Kasumi-1 (cell line): ENCODE measurements at places on chromosomes 3 and 15.

GRCh38 chr15:26449291-26449690 is 323.6 kb downstream of the GABRB3 start:
- DNase-seq = no peak

DNA sequence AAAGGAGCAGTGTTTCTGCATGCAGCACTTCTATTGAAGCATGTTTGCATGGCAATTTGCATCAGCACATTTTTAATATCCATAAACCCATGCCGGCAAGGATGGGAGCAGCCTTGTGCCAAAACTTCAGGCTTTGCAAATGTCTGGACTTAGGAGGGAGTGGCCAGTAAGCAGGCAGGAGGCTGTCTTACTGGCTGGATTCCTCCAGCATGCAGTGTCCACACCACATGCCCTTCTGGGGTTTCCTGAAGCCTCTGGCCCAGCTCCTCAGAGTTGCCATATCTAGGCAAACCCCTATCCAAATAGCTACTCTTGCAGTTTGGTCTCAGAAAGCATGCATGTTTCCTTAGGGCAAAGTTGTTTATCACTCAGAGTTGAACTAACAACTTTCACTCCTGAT is 139.1 kb upstream of the MRPS22 start:
- no peak for DNase-seq

DNA sequence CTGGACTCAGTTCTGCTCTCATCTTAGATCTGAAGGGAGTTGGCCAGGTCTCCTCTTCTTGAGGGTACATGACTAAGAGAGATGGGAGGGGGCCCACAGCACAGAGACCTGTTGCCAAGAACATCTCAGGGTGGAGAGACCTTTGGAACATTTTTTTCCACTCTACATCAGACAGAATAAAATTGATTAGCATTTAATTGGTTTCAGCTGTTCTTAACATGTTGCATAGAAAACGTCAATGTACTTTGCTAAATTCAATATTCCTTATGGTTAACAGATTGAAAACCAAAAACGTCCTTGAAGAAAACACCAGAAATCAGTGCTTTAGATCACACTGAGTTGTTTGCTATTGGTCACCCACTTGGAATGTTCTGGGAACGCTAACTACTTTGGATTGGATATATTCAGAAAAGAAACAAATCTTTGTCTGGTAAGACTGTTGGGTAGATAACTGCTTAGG is 36.4 kb upstream of the FSTL1 start:
- DNase-seq = no peak

DNA sequence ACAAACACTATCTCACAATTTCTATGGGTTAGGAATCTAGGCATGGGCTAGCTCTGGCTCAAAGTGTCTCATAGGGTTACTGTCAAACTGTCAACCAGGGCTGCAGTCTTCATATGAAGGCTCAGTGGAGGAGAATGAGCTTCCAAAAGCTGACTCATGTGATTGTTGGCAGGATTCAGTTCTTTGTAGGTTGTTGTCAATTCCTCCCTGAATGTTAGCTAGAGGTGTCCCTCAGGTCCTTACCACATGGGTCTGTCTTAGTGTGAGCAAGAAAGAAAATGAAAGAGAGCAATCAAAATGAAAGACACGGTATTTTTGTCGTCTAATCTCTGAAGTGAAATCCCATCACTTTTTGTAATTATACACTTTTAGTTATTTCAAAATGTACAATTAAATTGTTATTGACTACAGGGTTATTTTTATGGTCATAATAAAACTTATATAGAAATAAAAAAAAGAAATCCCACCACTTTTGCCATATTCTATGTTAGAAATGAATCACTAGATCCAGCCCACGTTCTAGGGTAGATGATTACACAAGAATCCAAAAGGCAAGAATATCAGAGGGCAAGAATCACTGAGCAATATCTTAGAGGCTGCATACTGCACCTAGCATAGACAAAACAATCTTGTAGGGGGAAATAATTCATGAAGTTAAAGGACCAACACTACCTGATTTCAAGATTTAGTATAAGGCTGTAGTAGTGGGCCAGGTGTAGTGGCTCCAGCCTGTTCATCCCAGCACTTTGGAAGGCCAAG is 8.4 kb downstream of the ACSBG1 start:
- DNase-seq = no peak

- no peak for DNase-seq
Measured at GRCh38 chr15:67641453-67641852, 99.0 kb downstream of the MAP2K5 start.

GRCh38 chr15:38002883-38003477 is 68.5 kb downstream of the TMCO5A start:
- DNase-seq = peak; percentile 21

GRCh38 chr3:101574388-101575112 is 570 bp downstream of the PCNP start:
- peak; percentile 46 for DNase-seq

GRCh38 chr15:30923429-30923828 is 19.7 kb downstream of the FAN1 start:
- no peak for DNase-seq

DNA sequence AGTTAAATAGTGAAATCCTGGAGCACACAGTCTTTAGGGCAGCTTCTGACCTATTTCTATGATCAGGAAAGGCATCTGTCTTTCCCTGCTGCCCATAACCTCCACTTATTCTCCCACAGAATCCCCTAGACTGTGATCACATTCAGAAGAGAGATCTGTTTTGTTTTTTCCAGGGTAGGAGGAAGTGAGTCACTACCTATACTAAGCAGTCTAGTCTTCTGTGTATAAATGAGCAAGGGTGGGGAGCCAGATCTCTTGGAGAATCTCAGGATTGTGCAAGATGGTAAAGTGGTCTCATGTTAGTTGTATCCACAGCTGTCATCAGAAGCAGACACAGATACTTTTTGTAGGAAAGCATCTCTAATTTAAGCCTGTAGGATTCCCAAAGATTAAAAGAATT is 11.8 kb upstream of the FBXO22 start:
- DNase-seq = peak; percentile 54

- DNase-seq = no peak
Measured at GRCh38 chr15:69748576-69749185, 296.1 kb downstream of the RPLP1 start.

DNA sequence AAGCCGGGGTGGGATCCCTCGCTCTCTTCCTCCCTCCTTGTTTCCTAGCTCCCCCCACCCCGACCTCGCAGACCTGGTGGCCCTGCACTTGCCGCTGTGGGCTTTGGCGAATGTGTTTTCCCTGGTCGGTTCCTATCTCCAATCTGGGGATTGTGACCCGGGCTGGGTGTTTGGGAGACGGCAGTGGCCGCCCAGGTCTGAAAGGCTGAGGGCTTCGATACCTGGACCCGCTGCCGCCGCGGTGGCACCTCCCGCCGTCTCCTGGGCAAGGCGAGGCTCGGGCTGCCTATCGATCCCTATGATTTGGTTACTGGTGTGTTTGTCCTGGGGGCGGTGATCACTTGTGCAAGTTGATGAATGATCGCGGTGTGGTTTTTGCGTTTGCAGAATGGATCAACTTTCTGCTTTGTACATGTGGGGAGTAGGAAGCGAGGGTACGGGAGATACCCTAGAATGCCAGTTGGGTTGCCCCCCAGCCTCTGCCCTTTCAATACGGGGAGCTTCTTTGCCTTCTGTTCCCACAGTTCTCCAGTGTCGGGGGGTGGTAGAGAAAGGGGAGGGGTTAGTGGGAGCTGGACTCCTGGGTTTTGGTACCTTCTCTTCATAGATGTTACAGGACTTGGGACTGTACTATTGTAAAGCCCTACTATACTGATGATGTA is 3.0 kb downstream of the BBX start:
- peak; percentile 29 for DNase-seq

GRCh38 chr3:52322466-52322865 is 6.3 kb downstream of the DNAH1 start:
- no peak for DNase-seq

- DNase-seq = no peak
Measured at GRCh38 chr3:9198261-9198660, 51.2 kb downstream of the SRGAP3 start.

GRCh38 chr3:71857956-71858355 is 73.0 kb upstream of the PROK2 start:
- no peak for DNase-seq

GRCh38 chr3:120780977-120781376 is 38.4 kb downstream of the GTF2E1 start:
- no peak for DNase-seq

- no peak for DNase-seq
Measured at GRCh38 chr15:62691008-62691407, 351.5 kb upstream of the TPM1 start.

- no peak for DNase-seq
Measured at GRCh38 chr3:124966521-124967445, 32.2 kb upstream of the MUC13 start.

- DNase-seq = no peak
Measured at GRCh38 chr3:9781978-9782603, 10.2 kb downstream of the TADA3 start.

- DNase-seq = no peak
Measured at GRCh38 chr3:139552632-139553365, 13.3 kb upstream of the RBP1 start.

DNA sequence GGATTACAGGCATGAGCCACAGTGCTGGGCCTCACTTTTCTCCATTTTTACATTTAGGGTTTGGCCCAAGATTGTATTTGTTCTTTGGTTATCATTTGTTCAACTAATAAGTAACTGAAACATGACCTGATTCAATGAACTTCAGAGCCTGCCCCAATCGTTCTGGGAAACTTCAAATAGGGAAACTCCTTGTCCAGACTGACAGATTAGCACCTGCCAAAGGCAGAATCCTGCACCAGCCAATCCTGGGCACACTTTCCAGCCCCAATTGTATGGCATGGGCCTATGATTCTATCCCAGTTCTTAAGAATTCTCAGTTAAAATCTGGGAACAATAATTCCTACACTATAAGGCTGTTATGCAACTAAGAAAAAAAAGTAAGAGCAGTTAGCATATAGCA is 18.3 kb upstream of the RAB43 start:
- DNase-seq = no peak

GRCh38 chr3:148880681-148881080 is 15.6 kb downstream of the CPA3 start:
- DNase-seq = peak; percentile 41

DNA sequence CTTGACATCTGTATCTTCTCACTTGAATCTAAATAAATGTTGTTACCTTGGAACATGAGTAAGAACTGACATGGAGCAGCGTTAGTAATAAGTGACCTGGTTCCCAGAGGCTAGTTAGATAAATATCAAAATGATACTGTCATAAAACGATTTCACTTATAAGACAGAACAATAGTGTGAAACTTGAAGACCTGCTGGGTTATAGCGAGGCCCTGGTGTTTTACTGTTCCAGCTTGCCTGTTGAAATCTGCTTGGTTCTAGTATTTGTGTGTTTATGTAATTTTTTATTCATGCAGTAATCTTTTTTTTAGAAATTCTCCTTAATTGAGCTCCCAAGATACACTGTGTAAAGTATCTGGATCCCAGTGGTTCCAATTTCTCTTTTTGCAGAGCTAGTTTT is 129.4 kb downstream of the CACNA2D3 start:
- no peak for DNase-seq

- no peak for DNase-seq
Measured at GRCh38 chr3:152338159-152338720, 69.5 kb downstream of the MBNL1 start.

DNA sequence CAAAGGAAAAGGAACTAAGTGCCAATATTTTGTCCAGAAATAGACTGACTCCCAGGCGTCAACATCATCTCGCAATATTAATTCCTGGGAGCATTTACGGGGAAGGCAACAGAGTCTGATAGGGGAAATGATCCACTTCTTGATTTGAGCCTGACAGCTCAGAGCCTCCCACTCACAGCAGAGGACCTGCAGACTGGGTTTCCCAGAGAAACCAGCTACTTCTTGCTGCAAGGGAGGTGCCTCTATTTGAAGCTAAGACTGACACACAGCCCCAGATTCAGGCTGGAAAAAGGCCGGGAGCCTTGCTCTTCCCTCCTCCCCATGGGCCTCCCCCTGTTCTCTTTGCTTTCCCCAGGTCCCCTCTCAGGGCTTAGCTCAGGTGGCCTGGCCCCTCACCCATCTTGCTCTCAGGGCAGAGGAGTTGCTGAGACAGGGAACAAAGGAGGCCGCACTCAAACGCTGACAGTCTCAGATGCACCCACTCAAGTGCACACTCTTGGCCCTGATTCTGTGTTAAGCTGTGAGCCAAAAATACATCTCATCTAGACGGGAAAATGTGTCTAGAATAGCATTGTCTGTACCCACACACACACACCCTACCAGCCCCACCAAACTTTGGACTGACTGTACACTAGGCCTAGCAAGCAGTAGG is 49.8 kb upstream of the DCLK3 start:
- DNase-seq = no peak

- no peak for DNase-seq
Measured at GRCh38 chr3:78754066-78754743, 1013.6 kb downstream of the ROBO1 start.

DNA sequence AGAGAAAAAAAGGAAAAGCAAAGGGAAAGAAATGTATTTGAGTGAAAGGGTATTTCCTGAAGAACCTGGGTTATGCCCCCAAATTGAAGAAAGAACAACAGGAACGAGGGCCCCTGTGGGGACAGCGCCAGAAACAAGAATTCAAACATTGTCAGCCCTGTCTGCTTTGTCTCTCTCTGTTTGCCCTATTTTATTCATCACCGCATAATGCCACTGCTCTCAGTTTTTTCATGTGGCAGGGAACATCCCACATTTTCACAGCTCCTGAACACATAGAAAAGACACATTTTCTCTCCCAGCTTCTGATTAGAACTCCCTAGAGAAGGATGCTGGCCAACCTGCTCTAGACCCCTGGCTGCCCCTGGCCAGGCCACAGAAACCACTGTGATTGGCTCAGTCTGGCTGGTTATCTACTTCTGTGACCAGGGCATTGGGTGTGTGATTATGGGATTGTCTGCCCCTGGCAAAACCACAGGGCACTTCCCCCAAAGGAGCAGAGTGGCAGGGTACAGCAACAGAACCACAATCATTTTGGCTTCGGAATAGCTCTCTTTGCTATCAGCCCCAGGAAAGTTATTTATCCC is 31.3 kb upstream of the CCDC54 start:
- no peak for DNase-seq

GRCh38 chr3:183777016-183777618 is 48.3 kb downstream of the MAP6D1 start:
- no peak for DNase-seq

- DNase-seq = no peak
Measured at GRCh38 chr15:85062560-85062959, 80.9 kb downstream of the PDE8A start.

- DNase-seq = no peak
Measured at GRCh38 chr3:146421819-146422759, 47.3 kb downstream of the PLSCR2 start.
